Stimulated activated CD4-positive, alpha-beta T cell treated with anti-CD3 and anti-CD28 coated beads, Interleukin-15, amount 100 ng/mL, for 1 hour (primary cell): ENCODE measurements at places on chromosomes 5 and 9.
A peak's percentile ranks its signal among the peaks of the same experiment; 100 is the strongest.

DNA sequence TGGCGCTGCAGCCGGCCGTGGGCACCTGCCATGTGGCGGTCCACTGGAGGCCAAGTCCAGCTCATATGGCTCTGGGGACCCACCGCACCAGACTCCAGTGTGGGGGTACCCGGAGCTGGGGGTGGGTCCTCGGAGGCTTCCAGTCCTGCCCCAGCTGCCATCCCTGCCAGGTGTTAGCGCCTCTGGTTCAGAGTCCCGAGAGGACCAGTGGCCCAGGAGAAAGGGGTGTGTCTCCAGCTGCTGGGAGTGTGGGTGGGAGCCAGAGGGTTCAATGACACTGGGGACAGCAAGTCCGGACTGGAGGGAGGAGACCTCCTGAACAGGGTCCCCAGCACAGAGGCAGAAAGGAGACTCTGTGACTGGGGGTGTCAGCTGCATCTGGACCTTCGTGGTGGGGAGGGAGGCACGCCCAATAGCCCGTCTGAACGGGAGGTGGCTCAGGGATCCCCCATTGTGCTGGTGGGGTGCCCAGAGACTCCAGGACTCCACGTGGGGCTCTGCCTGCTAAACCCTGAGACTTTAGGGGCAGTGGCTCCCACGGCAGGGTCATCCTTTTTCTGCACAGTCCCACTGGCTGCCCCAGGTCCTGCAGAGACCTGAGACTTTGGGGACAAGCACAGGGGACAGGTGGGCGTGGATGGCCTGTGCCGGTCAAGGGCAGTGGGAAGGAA, 2.4 kb upstream of the AHRR start:
- no peak for DNase-seq

DNA sequence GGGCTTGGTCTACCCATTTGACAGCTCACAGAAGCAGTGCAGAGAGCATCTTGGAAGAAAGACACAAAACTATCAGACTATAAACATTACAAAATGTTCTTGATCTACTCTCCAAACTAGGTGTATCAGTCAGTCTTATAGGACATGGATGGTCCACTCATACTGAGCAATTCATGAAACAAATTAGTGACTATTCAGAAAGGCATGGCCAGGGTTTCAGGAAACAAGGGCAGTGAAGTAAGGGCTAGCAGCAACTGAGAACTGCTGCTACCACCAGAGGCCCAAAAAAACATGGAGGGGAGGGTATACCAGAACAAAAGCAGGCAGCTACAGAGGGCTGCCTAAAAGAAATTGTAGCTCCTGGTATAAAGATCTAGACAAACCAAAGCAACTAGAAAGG, 287.0 kb downstream of the PIK3R1 start:
- no peak for DNase-seq

DNA sequence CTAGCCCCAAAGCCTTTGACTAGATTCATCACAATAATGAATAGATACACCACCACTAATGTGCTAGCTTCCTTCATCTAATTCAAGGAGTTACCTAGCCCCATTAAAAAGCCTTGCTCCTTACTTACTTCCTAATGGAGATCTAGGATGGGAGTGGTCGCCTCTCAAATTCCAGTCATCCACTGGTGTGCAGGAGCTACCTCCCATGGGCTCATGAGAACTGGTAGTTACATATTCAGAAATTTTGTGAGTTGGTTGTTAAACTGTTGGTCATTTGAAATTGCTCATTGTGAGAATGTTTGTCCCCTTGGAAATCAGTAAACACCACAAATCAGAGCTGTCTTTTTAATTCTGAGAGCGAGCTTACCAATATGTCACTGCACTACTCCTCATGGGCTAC, 91.7 kb upstream of the GDNF start:
- DNase-seq, result no peak

DNA sequence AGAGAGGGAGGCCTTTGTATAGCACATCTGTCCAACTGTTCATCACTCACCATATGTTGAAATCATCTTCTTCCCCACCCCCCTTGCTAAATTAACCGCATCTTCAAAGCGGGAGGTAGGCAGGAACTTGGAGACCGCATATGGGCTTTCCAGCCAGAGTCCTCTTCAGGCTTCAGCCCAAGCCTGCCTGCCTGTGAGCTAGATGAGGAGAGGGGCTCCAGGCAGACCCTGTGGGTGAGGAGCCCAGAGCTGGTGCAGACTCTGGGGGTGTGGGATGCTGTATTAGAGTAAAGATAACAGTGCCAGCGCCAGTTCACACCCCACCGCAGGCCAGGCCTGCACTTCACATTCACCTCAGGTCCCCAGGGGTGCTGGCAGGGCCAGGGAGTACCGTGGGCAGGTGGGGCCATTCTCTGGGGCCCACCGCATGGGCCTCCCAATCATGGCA, 16.2 kb downstream of the PRRC2B start:
- DNase-seq, result no peak

DNA sequence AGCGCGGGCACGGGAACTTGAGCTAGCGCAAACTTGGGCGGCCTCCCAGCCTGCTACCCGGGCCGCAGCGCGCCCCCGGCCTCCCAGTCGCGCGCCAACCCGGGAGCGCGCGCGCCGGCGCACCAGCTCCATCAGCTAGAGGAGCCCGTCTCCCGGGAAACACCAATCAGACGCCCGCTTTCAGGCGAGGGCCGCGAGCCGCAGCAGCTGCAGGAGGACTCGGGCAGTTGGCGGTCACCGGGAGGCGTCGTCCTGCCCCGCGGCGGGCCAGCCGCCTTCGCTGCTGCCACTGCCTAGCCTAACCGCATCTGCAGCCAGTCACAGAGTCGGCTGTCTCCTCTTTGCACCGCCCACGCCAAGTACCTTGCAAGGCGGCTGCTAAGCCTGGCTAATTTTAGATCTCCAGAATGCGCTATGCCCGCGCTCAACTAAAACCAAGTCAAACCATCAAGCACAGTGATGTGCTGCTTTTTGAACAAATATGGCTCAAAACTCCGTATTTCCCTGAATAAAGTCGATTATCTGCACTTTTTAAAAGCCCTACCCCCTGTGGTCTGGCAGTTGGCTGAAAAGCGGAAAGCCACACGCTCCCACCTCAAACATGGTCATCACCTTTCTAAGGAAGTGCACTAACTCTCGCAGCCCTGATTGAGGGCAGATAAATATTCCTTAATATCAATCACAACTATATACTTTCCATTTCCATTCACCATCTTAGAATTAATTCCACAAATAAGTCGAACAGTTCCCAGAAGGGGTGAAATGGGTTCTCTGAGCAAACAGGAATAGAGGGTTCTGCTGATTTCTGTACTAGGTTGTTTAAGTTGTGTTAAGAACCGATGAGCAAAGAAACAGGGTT, 221.8 kb downstream of the MEF2C start:
- no peak for DNase-seq

- DNase-seq, result no peak
Measured at GRCh38 chr5:140235791-140236551, 61.0 kb downstream of the CYSTM1 start.

GRCh38 chr9:105053209-105053652, 125.3 kb upstream of the ABCA1 start:
- DNase-seq, result peak; percentile 12

GRCh38 chr5:72956324-72957140, 691 bp downstream of the FCHO2 start:
- no peak for DNase-seq

DNA sequence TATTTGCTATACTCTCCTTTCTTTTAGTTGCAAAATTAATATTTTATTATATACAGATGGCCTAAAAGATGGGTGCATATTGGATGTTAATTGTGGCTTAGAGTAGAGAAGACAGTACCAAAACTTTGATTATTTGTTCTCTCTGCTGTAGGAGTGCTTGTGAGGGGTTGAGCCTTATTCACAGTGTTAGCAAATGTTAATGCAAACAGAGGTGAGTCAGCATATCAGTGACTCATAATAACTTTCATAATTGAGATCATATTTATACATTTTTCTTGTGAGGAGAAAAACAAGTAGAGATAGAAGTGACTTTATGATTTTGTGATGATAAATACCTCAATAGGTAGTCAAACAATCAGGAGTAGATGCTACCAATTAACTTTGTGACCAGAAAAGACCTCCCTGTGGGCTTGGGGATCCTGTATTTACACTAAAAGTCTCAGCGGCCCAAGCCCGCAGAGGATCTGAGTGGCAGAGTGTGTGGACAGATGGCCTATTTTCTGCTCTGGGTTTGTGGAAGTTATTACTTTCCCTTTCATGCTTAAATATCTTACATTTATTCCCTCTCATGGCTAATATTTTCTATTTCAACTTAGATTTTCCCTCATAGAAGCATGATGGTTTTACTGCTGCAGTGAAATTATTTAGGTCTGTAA, 226.5 kb downstream of the TAF11L14 start:
- DNase-seq, result no peak

- DNase-seq, result no peak
Measured at GRCh38 chr5:102613661-102614060, 114.9 kb upstream of the SLCO6A1 start.

- no peak for DNase-seq
Measured at GRCh38 chr5:22889720-22890119, 36.6 kb upstream of the CDH12 start.

- DNase-seq, result no peak
Measured at GRCh38 chr9:97904725-97905124, 17.6 kb downstream of the TRMO start.

DNA sequence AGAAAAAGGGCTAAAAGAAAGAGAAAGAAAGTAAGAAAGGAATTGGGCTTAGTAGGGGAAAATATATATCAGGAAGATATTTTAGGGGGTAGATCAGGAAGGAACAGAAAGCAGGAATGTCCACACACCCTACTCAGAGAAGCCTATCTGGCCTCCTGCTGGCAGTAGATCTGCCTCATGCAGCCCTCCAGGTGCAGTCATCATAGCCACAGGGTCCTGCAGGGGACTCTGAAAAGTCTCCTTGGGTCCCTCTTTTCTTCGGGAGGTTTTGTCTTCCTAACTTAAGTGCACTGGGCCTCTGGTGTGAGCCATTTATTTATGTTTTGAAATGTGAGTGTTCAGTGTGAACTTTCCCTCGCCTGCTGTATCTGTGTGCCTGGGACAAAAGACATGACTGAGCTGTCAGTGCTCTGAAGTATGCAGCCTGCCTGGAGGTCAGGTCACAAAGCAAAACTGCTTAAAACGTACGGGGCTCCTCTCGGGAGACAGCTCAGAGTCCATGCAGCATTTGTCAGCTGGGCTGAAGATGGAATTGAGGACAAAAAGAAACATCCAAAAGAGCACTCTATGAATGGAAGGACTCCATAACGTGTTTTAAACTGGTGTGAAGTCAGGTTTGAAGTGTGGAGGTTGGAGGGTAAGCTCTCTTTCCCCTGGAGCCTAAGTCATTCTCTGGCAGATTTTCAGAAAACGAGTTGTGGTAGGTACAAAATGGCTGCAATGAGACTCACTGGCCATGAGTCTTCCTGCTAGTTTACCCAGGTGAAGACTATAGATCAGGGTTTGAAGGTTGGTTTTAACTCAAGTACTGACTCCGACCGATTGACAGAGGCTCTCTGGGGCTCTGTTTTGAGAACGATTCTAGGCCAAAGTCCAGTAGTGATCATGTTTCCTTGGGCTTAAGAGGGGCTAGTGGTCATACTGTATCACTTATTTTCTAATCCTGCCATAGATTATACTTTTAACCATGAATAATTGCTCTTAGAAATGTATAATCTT, 151.8 kb upstream of the GDNF start:
- no peak for DNase-seq

DNA sequence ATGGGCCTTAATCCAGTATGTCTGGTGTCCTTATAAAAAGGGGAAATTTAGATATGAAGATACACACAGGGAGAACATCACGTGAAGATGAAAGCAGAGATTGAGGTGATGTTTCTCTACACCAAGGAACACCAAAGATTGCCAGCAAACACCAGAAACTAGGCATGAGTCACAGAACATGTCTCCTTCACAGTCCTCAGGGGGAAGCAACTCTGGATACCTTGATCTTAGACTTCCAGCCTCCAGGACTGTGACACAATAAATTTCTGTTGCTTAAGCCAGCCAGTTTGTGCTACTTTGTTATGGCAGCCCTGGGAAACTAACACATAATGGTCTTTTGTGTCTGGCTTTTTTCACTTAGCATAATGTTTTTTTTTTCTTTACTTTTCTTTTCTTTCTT, 41.2 kb upstream of the STRBP start:
- no peak for DNase-seq

GRCh38 chr9:21030389-21031035, 928 bp downstream of the HACD4 start:
- DNase-seq, result no peak
